ENCODE measurements at places on chromosomes 4 and X. TPM values are rescaled to one million over a fixed set of nuclear protein-coding genes. Genes with fewer than 3 reads are reported as not detected.

DMRTC1B gene
- total RNA-seq, result 1.4 TPM

RNF150 gene
- 36.5 TPM for total RNA-seq

AKAP14 gene
- not detected for total RNA-seq

SYP gene
- 1.5 TPM for total RNA-seq

FAM47A gene
- total RNA-seq, result not detected

ALB gene
- total RNA-seq, result 0.46 TPM

WNK3 gene
- total RNA-seq, result 0.89 TPM

RBM46 gene
- not detected for total RNA-seq

GALNTL6 gene
- total RNA-seq, result 9.3 TPM
